ENCODE measurements at places on chromosomes 5 and 9.

DNA sequence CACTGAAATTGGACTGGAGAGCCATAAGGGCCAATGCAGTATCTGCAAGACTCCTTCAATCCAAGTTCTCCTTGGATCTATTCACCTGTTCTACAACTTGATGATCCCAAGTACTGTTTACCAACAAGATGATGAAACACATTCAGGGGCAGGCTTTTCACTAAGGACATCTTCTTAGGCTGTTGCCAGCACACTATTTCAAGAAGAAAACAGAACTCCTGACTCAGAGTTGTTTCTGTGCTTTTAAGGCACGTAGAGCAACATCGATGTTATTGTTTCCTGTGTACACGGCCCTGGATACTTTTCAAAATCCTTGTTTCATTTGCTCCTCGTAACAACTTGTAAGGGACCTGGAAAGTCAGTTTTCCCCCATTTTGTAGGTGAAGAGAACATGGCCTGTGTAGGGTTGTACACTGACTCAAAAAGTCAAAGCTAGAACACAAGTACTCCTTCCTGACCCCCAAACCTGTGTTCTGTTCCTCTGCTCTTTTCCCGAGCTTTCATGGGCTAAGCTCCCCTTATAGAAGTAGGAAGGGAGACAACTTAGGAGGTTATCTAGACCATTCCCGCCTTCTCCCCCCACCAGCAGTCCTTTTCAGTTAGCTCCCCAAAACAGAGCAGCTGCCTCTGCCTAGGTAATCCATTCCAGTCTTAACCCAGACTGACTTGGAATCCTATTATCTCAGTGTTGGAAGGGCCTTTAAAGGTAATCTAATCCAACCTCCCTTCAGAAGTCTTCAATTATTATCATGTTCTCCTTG lies 5.2 kb upstream of the MGAT1 start:
- no peak for DNase-seq

DNA sequence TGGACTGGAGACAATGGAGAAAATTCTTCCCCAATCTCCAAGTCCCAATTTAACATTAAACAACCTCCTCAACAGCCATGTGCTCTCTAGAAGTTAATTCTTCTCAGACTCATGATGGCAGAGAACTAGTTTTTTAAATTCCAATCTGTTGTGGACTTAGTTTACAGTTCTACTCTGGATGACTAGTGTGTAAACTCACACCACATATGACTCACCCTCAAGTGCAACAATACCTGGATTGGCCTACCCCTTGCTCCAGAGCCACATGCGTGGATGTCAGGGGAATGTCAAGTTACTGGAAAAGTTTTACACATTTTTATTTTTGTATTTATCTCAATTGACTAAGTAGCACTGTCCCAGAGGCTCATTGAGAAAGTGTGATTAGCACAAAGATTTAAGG lies 136.0 kb upstream of the EFNA5 start:
- no peak for DNase-seq

DNA sequence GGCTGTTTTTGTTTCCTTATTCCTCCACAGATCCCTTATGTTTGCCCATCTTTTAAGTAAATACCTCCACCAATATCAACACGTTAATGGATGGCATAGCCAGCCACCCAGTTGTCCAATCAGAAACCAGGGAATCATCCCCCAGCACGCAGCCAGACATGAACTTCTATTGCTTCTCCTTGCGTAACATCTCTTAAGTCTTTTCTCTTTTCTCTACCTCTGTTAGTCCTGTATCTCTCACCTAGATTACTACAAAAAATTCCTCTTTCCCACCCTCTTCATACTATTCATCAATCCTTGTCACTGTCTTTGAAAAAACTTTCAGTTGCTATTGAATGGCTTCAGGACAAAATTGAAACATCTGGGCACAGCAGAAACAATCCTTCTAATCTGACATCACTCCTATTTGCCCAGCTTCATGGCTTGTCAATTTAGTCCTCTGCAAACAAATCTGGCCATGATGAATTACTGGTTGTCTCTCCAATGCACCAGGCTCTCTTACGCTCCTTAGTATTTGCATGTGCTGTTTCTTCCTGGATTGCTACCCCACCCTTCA lies 349.3 kb downstream of the RAB3C start:
- no peak for DNase-seq

DNA sequence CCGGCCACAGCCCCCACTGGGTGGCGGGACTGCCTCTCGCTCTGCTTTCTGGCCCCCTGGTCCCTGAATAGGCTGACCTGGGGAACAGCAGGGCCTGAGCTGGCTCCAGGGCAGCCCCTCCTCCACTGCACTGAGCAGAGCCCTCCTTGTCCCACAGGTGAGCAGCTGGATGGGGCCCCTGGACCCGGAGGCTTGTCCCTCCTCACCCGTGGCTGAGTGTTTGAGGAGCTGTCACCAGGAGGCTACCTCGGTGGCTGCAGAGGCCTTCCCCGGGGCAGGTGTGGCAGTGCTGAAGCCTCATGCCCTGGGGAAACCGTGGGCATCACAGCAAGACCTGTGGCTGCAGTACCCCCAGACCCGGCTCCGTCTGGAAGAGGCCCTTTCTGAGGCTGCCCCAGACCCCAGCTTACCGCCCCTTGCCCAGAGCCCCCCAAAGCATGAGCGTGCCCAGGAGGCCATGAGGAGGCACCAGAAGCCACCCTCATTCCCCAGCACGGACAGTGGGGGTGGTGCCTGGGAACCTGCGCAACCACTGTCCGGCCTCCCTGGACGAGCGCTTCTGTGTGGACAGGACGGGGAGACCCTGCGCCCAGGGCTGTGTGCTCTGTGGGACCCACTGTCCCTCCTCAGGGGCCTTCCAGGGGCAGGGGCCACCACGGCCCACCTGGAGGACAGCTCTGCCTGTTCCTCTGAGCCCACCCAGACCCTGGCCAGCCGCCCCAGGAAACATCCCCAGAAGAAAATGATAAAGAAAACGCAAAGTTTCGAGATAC lies 28.5 kb upstream of the LRRC14B start:
- DNase-seq = no peak

GRCh38 chr5:90983148-90983547 lies 400.0 kb downstream of the ARRDC3 start:
- DNase-seq = no peak

- no peak for DNase-seq
These were observed 133.0 kb upstream of the TMEM161B start for GRCh38 chr5:88401686-88402085.

DNA sequence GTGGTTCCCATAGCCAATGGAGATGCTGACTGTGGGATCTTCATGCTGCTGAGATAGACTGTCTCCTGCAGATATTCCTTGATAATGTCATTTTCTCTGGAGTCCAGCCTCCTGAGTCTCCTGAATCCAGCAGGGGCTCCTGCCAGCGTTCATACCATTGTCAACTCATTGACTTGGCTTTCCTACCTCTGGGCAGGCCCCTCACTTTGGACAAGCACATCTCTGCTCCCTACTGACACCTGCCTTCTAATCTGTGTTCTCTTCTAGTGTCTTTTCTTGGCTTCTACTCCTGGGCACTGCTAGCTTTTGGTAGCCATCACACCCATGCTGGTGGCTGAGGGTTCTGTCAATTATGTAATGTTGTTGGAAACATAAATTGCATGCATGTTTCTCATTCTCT lies 138.0 kb downstream of the ADCY2 start:
- no peak for DNase-seq

- no peak for DNase-seq
These were observed 178.5 kb upstream of the CDH18 start for GRCh38 chr5:20166456-20166855.

- DNase-seq = no peak
These were observed 1.0 kb downstream of the ADAMTS19 start for GRCh38 chr5:129460936-129461710.

GRCh38 chr5:154652746-154653417 lies 102.3 kb upstream of the LARP1 start:
- no peak for DNase-seq

DNA sequence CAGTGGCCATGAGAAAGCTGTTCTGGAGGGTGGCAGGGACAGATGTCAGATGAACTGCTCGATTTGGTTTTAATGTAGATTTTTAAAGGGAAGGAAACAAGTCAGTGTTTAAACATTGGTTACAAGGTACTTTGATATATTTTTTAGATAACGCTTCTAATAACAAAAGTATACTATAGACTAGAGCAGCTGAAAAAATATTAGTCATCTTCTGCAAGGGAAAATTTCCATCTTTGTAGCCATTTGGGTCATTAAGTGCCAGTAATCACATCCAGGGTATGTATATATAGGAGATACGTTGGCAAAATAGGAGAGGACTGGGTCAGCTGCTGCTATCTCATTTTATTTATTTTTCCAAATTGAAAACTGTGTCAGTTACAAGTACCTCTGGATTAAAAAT lies 69.0 kb downstream of the SV2C start:
- no peak for DNase-seq

GRCh38 chr5:119059740-119060255 lies 11.1 kb upstream of the DMXL1 start:
- no peak for DNase-seq

DNA sequence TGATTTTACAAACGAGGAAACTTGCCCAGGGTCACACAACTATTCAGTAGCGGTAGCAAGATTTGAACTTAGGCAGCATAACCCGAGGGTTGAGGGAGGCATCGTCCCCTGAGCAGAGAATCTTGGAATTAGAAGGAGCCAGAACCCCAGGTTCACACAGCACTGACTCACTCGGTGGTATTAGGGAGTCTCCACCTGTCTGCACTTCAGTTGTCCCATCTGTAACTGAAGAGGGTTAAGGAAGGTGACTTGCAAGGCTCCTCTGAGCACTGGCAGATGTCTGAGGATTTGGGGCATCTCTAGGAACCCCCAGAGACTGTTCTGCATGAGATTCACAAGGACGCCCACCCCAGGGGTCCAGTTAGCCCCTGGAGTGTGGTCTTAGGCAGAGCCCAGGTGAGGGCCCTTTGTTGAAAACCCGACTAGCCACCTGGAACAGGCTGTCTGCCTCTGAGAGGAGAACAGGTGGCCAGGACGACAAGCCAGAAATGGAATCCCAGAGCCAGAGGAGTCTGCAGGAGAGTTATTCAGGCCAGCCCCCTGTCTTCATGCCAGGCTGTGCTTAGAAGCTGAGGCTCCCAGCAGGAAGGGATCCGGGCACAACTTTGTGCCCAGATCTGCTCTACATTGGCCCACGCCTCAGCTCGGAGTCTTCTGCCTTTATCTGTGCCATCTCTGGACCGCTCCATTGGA lies 50.0 kb upstream of the ORM1 start:
- DNase-seq = no peak

DNA sequence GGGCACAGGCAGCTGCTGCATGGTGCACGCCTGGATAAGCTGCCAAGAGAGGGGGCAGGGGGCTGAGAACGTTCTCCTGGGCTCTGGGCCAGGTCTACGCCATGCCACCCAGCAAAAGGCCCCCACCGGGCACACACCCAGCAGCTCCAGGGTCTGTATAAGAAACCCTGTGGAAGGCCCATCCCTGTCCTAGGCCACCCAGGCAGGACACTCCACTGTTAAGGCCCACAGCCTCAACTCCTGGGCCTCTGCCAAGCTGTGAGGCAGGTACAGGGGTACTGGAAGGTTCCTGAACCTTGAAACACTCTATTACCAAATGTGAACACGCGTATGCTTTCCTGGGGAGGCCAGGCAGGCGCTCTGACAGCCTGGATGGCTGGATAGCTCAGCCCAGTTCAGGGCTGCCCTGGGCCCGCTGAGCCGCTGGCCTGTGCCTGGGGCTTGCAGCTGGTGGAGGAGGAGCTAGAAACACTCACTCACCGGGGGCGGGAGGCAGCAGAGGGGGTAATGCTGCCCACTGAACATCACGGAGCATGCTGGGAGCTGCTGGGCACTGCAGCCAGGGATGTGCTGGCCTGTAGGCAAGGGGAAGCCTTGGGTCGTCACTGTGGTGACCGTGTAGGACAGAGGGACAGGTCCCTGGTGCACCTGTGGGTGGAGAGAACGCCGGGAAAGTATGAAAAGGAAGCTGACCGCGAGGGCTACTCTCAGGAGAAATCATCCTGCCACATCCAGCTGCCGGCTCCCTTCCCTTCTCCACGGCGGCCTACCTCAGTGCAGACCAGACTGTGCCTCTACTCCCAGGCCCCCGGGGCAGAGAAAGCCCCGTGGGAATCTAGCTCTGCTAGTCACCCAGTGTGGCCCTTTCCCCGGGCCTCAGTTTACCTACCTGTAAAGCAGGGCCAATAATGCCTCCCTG lies 6.0 kb downstream of the RNF44 start:
- no peak for DNase-seq

DNA sequence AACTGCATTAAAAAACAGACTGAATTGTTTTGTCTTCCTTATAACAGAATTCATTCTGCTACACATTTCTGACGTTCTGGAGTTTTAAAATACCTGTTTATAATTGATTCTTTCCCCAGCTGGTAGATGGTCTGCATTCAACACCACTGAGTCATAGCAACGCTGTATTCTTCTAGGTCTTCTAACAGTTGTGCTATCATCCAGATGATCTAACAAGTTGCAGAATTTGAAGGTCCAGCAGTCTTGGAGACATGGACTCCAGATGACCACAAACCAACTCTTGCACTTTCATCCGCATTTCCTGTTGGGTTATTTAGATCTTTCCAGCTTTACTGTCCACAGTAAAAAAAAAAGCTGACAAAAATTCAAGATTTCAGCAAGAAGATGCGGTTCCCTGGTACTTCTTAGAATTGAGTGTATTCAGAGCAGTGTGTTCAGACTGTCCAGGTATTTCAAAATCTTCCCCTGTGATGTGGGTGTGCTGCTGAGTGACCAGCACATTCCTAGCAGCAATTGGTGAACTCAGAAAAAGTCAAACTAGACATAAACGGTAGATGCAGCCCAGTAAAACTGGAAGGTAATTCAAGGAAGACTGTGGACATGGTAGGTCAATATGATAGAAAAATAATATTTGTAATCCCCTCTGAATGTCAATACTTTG lies 50.2 kb downstream of the CSNK1A1 start:
- DNase-seq = no peak

DNA sequence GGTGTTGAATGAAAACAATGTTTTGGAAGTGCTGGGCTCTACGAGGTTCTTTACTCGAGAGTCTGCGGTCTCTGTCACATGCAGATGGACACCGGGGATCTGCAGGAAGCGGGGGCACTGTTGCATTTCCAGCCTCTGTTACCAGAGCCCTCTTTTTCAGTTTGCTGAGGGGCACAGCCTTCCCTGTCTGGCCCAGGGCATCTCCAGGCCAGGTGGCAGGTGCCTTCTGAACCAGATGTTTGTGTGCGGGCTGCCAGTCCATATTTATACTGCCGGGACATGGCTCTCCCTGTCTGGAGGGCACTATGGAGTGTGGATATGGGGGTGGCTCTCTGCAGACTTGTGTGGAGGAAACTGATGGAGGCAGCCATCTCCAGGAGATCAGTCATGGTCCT lies 18.7 kb upstream of the POMT1 start:
- no peak for DNase-seq

Data from stimulated activated CD4-positive, alpha-beta T cell treated with anti-CD3 and anti-CD28 coated beads, Interleukin-1b, Interleukin-23, amount 100 ng/mL, for 1 hour (primary cell).